ENCODE measurements at places on chromosomes 13 and 19. TPM values are rescaled to one million over a fixed set of nuclear protein-coding genes. Genes with fewer than 3 reads are reported as not detected.

- no peak overlapping the region for H3K4me3 ChIP-seq
- no peak for DNase-seq
- H3K36me3 ChIP-seq: no peaks in the 10 kb centered on the region
Measured at GRCh38 chr13:46953331-46953730, 56.5 kb upstream of the HTR2A start.

- no peaks in the 10 kb centered on the region for H3K36me3 ChIP-seq
- DNase-seq: no peak
- no peak overlapping the region for H3K4me3 ChIP-seq
- no peaks in the 10 kb centered on the region for H3K4me1 ChIP-seq
Measured at GRCh38 chr13:61728471-61728870, 312.8 kb upstream of the PCDH20 start.

DNA sequence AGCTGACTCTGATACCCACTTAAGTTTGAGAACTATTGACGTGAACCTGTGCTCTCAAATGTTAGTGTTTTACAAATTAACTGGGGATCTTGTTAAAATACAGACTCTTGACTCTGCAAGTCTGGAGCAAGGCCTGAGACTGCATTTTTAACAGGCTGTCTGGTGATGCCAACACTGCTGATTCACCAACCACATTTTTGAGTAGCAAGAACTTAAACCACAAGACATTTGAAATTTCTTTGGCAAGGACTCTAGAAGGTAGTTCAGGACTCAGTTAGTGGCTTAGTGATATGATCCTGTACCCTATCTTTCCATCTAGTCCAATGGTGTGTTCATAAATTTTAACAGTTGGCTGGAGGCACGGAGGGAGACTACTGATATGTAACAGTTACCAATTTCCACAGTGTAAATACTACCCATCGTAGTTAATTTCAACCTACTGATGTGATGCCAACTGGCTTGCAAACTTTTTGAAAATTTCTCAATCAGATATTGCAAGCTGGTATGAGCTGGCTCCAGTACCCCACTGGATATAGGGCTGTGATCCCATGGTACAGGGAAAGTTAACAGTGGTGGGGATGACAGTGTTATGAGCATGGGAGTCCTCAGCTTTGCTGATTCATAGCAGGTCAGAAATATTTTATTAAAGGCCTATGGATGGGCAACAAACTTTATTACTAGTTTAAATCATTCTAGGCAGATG is 255.1 kb downstream of the TBC1D4 start:
- peak overlapping the region; percentile 72 for H3K27ac ChIP-seq
- H3K36me3 ChIP-seq: no peaks in the 10 kb centered on the region
- peaks cover 8% of the 10 kb centered on the region for H3K4me1 ChIP-seq
- H3K27me3 ChIP-seq: no peaks in the 10 kb centered on the region
- H3K4me3 ChIP-seq: no peak overlapping the region
- no peak for DNase-seq

DNA sequence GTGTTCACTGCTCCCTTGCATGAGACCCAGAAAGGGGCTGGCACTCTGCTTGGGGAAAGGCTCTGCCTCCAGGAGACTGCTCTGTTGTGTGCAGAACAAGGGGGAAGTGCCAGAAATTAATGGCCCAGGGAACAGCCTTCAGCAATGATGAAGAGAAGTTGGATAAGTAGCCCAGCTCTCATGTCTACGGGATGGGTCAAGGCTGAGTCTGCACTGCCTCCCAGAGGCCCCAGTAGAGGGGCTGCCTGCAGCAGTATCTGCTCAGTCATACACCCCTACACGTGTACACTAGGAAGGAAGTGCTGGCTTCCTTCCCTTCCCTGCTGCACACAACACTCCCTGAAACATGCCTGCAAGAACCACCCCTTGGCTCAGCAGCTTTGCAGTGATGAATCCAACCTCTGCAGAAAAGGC is 54.6 kb upstream of the URI1 start:
- no peak overlapping the region for H3K4me3 ChIP-seq
- H3K36me3 ChIP-seq: no peaks in the 10 kb centered on the region
- H3K4me1 ChIP-seq: no peaks in the 10 kb centered on the region
- H3K27me3 ChIP-seq: peaks cover 9% of the 10 kb centered on the region
- no peak for DNase-seq
- no peak overlapping the region for H3K27ac ChIP-seq

DNA sequence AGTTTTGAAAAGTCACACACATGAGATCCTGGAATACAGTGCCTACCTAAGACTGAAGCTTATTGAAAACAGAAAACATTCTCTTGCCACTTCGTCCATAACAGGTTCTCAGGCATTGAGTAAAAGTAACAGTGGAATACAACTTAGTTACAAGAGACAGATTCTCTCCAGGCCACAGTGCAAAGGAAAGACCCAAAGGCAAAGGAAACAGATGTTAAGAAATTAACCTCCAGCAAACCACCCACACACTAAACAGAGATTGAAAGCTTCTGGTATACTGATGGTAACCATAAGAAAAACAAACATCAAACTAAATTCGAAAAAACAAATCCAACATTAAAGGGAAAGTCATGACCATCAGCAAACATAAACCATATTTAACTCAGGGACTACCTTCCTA is 914.7 kb downstream of the SLITRK5 start:
- no peak for DNase-seq
- no peak overlapping the region for H3K27ac ChIP-seq
- H3K4me1 ChIP-seq: no peaks in the 10 kb centered on the region
- H3K36me3 ChIP-seq: no peaks in the 10 kb centered on the region
- no peak overlapping the region for H3K4me3 ChIP-seq

DNA sequence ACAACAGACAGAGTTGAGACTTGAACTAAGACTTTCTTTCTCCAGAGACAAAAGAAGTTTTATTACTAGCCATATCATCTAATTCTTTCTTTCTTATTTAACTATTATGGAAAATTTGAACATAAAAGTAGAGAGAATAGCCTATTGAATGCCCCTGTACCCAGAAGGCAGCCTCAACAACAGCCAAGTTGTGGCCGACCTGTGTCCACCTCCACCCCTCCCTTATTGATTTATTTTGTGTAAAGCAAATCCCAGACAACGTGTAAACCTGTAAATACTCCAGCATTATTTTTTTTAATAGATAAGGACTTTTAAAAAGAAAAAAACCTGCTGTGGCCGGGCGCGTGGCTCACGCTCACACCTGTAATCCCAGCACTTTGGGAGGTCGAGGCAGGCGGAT is 26.1 kb upstream of the FXYD3 start:
- no peaks in the 10 kb centered on the region for H3K36me3 ChIP-seq
- no peak for DNase-seq
- peaks cover 4% of the 10 kb centered on the region for H3K4me1 ChIP-seq
- peaks cover 11% of the 10 kb centered on the region for H3K27me3 ChIP-seq
- H3K27ac ChIP-seq: no peak overlapping the region

- H3K4me3 ChIP-seq: no peak overlapping the region
- DNase-seq: no peak
- peaks cover 10% of the 10 kb centered on the region for H3K36me3 ChIP-seq
Measured at GRCh38 chr13:95159458-95159857, 141.8 kb downstream of the ABCC4 start.

- H3K4me1 ChIP-seq: no peaks in the 10 kb centered on the region
- no peaks in the 10 kb centered on the region for H3K36me3 ChIP-seq
- H3K27ac ChIP-seq: no peak overlapping the region
Measured at GRCh38 chr19:31039151-31039550, 310.1 kb downstream of the TSHZ3 start.

DNA sequence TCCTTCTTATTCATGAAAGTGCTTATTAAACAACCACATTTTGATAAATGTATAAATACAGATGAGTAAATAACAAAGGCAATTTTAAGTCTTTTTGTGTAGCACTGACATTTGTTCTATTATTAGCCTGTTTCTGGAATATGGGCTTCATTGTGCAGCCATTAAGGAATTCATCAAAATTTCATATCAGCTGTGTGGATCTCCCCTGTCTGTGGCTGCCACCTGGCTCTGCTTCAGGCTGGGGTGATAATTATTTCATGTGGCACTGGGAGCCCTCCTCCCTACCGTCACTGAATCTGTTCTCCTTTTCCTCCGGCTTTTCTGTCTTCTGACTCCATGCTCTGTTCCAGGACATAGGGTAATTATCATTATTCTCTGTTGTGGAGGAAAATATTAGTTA is 57.1 kb downstream of the LMO7 start:
- no peaks in the 10 kb centered on the region for H3K36me3 ChIP-seq
- H3K4me3 ChIP-seq: no peak overlapping the region
- H3K4me1 ChIP-seq: peaks cover 4% of the 10 kb centered on the region
- DNase-seq: no peak

GRCh38 chr19:13091400-13092157 is 11.1 kb downstream of the LYL1 start:
- H3K4me3 ChIP-seq: no peak overlapping the region
- H3K36me3 ChIP-seq: peaks cover 30% of the 10 kb centered on the region
- no peak for DNase-seq
- H3K27ac ChIP-seq: peak overlapping the region; percentile 72
- H3K4me1 ChIP-seq: peaks cover 39% of the 10 kb centered on the region
- H3K27me3 ChIP-seq: no peaks in the 10 kb centered on the region

- no peaks in the 10 kb centered on the region for H3K4me1 ChIP-seq
- H3K36me3 ChIP-seq: no peaks in the 10 kb centered on the region
- no peaks in the 10 kb centered on the region for H3K27me3 ChIP-seq
- no peak for DNase-seq
- H3K27ac ChIP-seq: no peak overlapping the region
Measured at GRCh38 chr13:103531278-103531677, 465.1 kb upstream of the SLC10A2 start.

DNA sequence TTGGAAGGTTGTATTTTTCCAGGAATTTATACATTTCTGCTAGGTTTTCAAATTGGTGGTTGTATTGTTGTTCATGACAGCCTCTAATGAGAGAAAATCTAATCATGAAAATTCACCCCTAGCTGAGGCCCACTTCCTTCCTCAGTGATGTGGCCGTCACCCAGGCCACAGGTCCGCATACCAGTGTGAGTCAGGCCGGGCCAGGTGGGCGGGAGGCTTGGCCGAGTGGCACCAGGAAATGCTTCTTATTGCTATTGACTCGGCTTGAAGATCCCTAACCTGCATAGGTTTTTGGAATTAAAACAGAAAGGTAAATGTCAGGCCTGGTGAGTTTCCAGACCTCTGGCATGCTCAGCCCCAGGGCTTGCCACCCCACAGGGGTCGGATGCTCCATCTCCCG is 88.7 kb downstream of the SCGB2B2 start:
- H3K27ac ChIP-seq: no peak overlapping the region
- DNase-seq: no peak
- no peaks in the 10 kb centered on the region for H3K36me3 ChIP-seq
- no peaks in the 10 kb centered on the region for H3K4me1 ChIP-seq
- no peak overlapping the region for H3K4me3 ChIP-seq
- H3K27me3 ChIP-seq: no peaks in the 10 kb centered on the region

CGB1 gene
- total RNA-seq: not detected

NCAN gene
- total RNA-seq: not detected

Data from upper lobe of right lung (tissue), 1 donor.